Progenitor cell of endocrine pancreas (in vitro differentiated cells): ENCODE measurements at places on chromosomes 12 and 14. TPM values are rescaled to one million over a fixed set of nuclear protein-coding genes. Genes with fewer than 3 reads are reported as not detected.

DNA sequence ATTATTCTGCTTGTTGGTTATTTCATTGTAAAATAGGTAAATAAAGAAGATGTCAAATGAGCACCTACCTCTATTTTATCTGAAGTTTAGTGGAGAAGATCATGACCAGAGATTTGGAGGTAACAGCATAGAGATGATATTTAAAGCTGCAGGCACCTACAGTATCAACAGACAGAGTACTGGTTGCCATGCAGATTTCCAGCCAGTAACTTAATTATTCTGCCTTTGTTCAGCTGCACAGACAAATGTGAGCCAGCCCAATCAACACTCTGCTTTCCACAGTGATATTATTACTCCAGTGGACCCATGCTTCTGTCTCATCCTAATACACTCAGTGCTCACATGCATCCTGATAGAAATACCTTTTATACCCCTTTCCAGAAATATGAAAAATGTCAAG is 348.5 kb upstream of the RGS6 start:
- DNase-seq = no peak

The TGM1 gene
- 5.8 and 7.0 TPM in 2 replicates for total RNA-seq

DNA sequence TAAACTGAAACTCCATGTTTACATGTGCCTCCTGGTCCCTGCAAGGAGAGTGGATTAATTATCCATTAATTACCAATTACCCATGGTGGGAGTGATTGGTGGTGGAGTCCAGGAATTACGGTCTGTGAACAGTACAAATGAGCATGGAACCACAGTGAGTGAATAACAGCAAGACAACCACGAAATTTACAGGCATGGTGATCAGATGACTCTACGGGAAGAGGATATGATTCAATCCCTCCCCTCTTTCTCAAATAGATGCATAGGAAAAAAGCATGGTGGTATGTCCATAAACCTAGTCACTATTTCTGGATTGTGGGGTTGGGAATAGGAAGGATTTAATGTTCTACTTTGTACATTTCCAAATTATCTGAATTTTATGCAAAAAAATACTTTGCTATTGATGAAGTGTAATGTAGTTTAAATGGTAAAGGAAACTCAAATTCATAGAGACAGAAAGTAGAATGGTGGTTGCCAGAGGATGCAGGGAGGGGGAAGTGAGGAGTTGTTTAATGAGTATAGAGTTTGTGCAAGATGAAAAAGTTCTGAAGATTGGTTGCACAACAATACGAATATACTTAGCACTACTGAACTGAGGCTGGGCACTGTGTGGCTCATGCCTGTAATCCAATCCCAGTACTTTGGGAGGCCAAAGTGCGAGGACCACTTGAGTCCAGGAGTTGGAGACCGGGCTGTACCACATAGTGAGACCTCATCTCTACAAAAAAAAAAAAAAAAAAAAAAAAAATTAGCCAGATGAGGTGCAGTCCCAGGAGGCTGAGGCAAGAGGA is 41.2 kb upstream of the C12orf75 start:
- no peak for DNase-seq

The COX8C gene
- 1.1 TPM in 1 of 2 replicates, not detected in the other for total RNA-seq

DNA sequence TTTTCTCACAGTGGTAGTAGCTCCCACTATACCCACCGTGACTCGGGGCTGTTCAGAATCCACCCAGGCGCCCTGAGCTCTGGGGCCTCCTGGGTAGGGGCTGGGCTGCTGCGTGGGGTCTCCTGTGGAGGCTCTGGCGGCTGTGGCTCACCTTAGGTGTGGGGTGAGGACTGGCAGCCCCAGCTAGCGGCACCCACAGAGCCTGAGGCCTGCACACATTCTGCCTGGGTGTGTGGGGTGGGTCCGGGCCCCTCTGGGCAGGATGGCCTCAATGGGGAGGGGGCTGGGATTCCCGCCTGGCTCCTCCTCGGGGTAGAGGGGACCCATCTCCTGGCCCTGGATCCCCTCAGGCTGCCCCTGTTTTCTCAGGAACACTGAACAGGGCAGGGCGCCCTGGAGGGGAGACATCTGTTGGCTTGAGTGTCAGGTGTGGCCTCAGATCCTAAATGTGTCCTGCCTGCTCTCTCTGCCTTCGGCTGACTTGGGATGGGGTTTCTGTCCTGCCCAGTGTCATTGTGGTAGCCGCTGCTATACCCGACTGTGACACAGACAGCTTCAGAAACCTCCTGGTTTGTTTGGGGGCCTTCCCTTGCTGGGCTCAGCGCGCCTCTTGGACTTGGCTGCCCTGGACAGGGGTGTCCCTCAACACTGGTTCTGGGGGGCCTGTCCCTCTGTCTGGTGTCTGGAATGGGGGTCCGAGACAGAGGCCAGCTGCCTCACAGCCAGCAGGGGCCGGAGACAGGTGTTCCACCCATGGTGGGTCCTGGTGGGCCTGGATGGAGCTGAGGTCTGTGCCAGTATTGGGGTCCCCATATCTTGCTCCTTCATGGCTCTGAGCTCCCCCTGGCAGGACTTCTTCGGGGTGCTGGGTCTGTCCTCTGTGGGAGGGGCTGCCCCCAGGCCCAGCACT is 354.9 kb downstream of the TMEM121 start:
- no peak for DNase-seq

The CLEC7A gene
- total RNA-seq = not detected in 2 replicates

GRCh38 chr12:24931666-24932405 is 17.1 kb downstream of the BCAT1 start:
- DNase-seq = no peak

The ADAM21 gene
- 0.11 and 0.12 TPM in 2 replicates for total RNA-seq
